Activated naive CD4-positive, alpha-beta T cell treated with Interleukin-2 at 50 U/mL for 16 hours (primary cell): ENCODE measurements at places on chromosomes 7 and 10.

- DNase-seq = no peak
Measured at GRCh38 chr10:28981007-28981406, 303.7 kb downstream of the BAMBI start.

- DNase-seq = peak; percentile 5
Measured at GRCh38 chr7:101362334-101363195, at the start of gene COL26A1. COL26A1 (plus strand) TSS chr7:101362875; CDS start chr7:101363033, 158 bp downstream.

DNA sequence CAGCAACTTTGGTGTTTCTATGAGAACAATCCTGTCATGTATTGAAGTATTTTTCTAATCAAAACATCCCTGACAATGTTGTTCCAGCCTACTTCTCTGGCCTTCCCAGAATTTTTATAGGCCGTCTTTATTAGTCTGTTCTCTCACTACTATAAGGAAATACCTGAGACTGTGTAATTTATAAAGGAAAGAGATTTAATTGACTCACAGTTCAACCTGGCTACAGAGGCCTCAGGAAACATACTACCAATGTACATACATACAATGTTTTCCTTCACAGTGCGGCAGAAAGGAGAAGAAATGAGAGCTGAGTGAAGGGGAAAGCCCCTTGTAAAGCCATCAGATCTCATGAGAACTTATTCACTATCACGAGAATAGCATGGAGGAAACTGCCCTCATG, 484.7 kb upstream of the PODXL start:
- DNase-seq = no peak

DNA sequence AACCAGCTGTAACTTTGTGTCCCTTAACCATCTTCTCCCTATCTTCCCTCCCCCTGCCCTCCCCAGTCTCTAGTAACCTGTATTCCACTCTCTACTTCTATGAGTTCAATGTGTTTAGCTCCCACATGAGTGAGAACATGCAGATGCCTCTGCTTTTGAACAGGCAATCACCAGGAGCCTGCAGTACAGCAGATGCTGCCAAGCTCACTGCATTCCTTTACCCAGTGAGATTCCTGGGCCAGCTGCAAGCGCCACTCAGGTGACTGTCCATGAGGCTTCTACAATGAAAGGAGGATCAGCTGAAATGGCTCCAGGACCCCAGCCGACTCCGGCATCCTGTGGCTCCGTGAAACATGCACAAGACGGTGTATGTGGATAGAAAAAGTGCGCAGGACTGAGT, 15.7 kb downstream of the GRID1 start:
- no peak for DNase-seq

DNA sequence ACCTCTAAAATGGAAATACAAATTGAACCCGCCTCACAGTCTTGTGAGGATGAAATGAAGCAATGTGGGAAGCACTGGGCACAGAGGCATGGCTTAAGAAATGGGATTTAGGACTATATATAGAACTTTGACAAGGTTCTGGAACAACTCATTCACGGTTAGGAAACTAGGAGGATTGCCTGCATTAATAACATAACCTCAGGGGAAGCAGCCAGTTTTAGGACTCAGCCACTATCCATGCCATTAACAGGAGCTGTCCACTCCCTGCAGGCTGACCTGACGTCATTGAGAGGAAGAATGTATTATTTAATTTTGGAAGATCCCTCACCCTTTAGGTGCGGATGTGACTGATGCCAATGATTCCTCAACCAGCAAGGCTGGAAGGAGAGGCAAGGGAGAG, 34.8 kb downstream of the ITGB8 start:
- DNase-seq = no peak

DNA sequence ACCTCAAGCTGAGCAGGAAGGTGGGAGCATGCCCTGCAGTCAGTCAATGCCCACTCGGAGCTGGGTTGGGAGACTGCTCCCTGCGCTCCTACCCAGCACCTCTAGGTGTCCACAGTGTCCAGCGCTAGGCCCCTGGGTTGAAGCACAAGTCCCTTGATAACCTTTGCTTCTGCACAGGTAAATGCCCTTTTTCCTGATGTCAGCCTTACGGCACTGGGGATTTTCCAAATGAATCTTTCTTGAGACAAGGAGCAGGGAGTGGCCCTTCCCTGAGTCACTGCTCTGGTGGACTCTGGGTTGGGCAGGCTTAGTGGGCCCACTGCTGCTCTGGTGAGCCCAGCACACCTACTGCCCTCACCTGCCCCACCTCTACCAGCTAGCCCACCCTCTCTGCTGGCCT, 61.9 kb upstream of the OPN4 start:
- no peak for DNase-seq

DNA sequence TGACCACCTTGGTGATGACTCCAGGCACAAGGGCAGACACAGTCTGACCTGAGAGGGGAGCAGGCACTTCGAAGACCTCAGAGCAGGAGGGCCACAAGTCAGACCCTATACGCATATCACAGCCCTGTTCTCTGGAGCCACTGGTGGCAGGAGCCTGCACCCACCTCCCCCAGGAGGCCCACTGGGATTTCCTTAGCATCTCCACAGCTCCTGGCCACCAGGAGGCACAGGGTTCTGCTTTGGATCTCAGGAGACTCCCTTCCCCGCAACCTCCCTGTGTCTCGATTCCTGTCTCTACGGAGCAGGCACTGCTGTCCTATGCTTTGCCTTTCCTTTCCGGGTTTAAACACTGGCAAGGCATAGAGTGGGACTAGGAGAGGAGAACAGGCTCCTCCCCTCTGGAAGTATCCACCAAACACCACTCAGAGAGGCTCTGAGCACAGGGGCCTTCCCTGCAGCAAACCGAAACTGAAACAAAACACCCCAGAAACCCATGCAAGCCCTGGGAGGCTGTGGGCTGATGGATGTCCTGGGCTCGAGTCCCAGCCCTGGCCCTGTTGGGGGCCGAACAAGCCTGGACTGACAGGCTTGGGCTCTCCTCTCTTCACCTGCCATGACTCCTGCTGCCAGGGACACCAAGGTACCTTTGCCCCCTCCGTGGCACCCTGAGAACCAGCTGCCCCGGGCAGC, 166.3 kb downstream of the NEURL1 start:
- peak; percentile 64 for DNase-seq

DNA sequence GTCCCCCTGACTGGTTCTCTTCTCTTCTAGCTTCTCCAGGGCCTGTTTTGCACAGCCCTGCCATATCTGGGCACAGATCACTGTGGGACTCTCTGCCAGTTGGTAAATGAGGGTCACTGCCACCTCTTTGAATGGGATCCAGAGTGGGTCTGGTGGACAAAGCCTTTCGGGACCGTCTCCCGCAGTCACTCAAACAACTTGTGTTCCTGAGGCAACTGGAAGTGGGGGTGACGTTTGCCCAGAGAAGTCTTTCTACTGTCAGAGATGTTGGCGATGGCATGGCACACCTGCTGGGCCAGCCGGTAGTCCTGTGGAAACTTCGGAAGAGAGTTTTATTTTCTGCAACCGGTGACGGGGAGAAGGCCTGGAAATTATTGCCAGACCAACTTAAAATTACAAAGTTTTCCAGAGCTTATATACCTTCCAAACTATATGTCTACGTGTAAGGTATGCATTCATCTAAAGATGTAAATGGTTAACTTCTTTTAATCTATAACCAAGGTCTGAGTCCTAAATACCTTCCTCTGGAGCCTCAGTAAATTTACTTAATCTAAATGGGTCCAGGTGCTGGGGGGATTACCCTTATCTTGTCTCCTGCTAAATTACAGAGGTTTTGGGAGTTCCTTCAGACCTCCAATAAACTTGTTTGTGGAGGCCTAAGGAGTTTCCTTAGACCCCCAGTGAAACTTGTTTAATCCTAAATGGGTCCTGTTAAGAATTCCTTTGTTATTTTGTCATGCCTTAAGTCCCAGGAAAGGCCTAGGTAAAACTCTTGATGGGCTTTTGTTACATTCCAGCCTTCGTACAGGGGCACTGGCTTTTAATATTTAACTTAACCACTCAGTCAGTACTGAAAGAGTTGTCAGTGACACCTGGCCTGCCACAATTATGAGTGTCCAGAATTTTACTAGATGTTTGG, 94.0 kb downstream of the NPSR1 start:
- no peak for DNase-seq

GRCh38 chr7:6423942-6424701, 23.6 kb downstream of the DAGLB start:
- no peak for DNase-seq

GRCh38 chr7:42605406-42606192, 306.3 kb downstream of the C7orf25 start:
- DNase-seq = no peak

- peak; percentile 47 for DNase-seq
Measured at GRCh38 chr10:100743626-100744135, 1.7 kb upstream of the PAX2 start.

- DNase-seq = no peak
Measured at GRCh38 chr7:35504365-35504764, 190.6 kb downstream of the HERPUD2 start.

- no peak for DNase-seq
Measured at GRCh38 chr7:116569737-116570136, 44.9 kb downstream of the CAV1 start.

GRCh38 chr7:150524018-150524417, 9.3 kb downstream of the GIMAP7 start:
- DNase-seq = no peak

DNA sequence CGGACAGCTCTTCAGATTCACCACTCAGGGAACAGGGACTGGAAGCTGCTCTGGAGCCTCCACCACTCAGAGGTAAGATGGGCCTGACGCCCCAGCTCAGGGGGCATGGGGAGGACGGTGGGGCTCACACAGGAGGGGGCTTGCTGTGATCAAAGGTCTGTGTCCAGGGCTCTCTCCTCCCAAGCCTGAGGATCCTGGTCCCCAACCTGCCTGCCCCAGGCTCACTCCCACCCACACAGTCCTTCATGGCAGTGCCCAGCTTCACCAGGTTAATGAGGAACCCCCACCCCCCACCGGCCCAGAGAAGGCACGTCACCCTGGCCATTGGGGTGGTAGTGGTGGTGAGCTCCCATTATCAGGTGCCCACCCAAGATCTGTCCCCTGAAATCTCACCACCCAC, 926.7 kb upstream of the ZNF722 start:
- no peak for DNase-seq

DNA sequence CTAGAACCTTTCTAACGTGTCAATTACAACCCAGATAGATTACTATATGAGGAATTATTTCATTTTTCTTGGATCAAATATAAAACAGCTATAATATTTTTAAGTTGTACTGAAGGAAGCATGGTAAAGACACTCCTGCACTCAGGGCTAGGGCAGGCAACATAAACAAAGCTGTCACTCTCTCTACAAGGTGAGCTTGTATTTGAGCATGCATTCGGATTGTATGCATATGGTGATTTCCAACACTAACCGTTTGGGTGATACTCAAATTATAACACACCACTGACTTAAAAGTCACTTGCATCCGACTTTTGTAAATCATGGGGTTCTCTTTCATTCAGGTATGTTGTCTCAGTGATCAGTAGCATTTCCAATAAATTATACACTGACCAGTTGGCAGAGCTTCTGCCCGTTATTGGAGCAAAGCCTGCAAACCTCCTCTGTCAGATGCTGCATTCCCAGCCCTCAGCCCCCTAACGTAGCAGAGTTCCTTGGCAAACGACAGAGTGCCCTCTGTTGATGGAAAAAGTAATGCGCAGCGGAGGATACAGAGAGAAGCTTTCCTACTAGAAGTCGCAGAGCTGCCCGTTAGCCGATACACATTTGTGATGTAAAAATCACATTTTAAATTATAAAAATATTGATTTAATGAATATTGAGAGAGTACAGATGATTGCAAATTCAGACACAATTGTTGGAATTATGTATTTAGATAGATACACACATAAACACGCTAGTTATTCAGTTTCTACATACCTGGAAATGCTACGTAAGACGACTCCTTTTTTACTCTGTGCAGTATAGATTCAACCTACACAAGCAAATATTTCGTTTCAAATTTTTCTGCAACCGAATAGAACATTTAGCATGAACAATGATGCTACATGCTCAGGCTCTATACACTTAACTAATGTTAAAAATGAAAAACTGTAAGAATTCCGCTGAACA, 173.9 kb upstream of the SP4 start:
- DNase-seq = peak; percentile 15

GRCh38 chr7:141317033-141317585, 234.1 kb upstream of the AGK start:
- DNase-seq = no peak

- no peak for DNase-seq
Measured at GRCh38 chr7:36391436-36392198, 2.0 kb downstream of the ANLN start.

DNA sequence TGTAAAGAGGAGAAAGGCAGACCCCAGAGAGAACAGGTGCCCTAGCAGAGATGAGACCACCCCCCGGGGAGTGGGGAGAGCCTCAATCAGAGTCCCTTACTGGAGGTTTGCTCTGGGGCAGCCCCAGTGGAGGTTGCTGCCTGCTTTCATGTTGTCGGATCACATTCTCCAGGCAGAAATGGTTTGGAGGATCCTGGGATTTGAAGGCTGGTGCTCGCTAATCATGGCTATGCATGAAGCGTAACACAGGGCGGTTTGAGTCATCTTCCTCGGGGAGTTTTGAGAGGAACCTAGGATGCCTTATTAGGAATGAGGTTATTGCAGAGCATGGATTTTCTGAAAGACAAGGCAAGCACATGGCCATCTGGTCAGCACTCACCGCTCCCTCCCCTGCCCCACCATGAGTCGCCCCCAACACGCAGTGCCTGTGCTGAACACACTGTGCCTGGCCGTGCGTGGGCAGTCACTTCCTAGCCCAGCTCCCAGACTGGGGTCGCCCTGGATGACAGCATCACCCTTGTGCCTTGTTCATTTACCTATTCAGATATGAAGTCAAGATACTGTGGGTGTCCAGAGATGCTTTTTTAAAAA, 319.9 kb downstream of the DPP6 start:
- no peak for DNase-seq

- DNase-seq = no peak
Measured at GRCh38 chr10:99709480-99710229, 22.3 kb downstream of the COX15 start.

GRCh38 chr10:4532976-4533375, 293.0 kb upstream of the AKR1E2 start:
- DNase-seq = no peak

- DNase-seq = no peak
Measured at GRCh38 chr10:114624951-114625780, 32.9 kb downstream of the ABLIM1 start.

DNA sequence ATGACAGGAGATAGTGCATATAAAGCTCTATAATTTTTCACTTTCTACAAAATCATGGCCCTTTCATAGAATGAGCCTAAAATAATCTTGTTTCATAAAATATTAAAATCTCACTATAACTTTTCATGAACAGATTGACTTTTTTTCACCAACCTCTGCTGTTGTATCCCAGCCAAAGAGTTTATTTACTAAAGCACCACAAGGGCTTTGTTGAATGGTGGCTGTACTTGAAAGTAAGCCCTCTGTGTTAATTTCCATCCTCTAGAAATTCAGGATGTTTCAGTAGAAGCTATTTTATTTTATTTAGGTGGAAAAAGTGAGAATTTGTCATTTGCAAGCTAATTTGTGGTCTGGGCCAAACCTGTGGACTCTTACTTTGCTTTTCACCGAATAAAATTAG, 30.2 kb downstream of the THNSL1 start:
- no peak for DNase-seq

DNA sequence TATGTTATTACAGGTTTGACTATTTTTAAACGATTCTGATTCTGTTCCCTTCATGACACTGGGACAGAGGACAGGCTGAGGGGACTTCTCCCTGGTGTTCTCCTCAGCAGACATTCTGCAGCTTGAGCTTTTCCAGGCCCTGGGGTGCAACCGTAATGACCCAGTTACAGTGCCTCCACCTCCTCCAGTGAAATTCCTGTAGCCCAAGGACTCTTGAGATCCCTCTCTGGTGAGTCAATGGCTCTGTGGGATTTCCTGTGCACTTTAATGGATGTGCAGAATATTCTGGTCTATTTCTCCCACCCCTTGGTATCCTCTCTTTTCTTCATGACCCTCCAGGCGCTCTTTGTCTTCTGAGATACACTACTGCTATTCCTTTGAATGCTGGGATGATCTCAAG, 319.3 kb downstream of the INHBA start:
- no peak for DNase-seq
